ENCODE measurements at places on chromosomes 12 and 14.

DNA sequence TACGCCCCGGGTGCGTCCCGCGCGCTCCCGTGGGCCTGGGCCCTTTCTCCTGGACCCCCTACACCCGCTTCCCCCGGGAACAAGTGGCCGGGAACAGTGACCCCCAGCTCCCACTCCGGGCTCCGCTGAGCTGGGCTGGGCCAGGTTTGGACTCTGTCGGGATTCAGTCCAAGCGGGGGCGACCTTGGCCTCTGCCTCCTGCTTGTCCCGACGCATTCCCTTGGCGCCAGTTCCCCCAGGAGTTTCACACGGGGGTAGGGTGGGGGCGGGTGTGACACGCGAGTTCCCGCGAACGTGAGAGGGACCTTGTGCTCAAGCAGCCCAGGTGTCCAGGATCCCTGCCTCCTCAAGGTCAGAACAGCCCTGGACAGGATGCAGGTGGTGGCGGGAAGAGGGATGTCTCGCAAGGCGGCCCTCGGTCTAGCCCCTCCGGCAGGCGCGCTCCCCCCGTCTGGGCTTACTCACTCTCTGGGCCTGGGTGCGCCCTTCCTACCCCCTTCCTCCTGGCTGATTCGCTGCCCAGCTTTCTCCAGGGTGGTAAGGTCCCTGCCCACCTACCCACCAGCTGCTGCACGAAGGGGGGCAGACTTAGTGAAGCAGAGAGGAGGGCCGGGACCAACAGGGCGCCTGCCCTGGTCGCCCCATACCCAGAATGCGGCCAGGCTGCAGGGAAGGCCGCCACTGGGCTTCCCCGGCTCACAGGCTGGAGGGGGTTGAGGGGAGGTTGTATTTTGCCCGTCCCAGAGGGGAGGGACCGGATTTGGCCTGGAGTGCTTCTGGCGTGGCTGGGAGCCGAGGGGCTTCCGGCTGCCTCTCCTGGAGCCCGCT lies 862 bp downstream of the CRIP2 start:
- DNase-seq: no peak

DNA sequence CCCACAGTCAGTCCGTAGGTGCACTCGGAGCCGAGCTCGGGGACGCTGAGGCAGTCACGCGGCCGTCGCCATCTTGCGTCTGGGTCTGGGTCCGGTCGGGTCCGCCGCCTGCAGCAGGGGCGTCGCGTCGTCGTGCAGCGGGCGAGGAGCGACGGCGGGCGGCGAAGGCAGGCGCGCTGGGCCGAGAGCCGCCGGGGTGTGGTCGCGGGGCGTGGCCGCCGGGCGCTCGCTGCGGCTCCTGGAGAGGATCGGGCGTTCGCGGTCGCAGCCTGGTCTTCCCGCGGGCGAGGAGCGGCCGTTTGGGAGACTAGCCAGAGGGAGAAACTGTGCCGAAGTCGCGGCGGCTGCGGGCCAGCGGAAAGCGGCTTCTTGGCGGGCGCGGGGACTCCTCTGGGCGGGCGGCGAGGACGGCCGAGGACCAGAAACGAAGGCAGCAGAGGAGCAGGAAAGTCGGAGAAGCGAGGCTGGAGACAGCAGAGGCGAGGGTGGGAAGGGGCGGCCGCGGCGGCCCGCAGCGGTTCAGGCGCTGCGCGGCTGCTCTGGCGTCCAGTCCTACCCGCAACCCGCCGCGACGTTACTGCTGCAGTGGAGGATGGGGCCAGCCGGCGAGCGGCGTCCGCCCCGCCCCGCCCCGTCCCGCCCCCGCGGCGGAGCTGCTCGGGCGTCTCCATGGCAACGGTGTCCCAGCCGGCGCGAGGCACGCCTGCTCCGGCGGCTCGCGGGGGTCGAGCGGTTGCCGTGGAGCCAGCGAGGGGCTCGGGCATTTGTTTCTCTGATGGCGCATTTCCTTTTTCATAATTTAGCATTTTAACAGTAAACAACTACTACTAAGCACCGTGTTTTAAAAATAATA lies at the start of gene PNMA1:
PNMA1 (minus strand) TSS at position 582 of the 853 bp plus-strand sequence. CDS start 745 bp downstream, outside the sequence.
- DNase-seq: peak; percentile 97

GRCh38 chr12:97994746-97995484 lies 520.5 kb upstream of the TMPO start:
- DNase-seq: no peak

- no peak for DNase-seq
Measured at GRCh38 chr12:87196321-87196720, 832.9 kb downstream of the C12orf50 start.

GRCh38 chr12:68310370-68310769 lies 21.8 kb downstream of the MDM1 start:
- no peak for DNase-seq

GRCh38 chr14:105084741-105085571 lies 19.7 kb upstream of the GPR132 start:
- no peak for DNase-seq

DNA sequence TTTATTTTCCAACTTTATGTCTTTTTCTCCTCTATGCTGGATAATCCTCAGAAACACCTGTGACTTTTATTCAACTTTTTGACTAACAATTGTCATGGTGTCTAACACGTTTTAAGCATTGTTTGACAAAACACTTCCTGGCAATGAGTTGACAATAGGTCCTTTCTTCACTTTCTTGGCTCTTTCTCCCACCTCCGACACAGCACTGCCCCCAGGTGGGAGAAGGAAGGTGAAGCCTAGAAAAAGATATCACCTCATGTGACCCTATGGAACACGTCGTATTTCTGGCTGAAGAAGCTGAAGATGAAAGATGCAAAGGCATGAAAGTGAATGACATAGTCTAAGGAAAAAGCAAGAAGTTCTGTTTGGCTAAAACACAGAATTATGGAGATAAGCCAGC lies 430.0 kb downstream of the ETNK1 start:
- DNase-seq: no peak
